Right hindlimb (tissue), 1 donor: ENCODE measurements at places on chromosomes 5 and 9.

GRCh38 chr9:74173284-74173683 lies 323.9 kb upstream of the RORB start:
- no peak for DNase-seq

- no peak for DNase-seq
Measured at GRCh38 chr5:133489632-133490031, 122.7 kb downstream of the FSTL4 start.

DNA sequence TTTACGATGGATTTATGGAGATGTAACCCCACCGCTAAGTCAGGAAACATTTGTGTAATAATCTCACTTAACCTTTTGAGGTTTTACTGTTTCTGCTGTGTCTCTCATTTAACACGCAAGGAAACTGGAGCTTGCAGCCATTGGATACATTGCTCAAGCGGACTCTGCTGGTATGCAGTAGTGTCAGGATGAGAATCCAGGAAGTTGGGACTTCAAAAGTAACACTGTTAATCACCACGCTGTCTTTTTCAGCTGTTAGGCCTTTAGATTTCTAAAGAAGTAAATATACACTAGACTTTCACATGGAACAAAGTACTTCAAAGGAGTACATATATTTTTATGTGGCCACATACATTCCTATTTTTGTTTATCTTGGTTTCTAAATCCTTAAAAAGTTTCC lies 114.7 kb downstream of the LPAR1 start:
- no peak for DNase-seq

DNA sequence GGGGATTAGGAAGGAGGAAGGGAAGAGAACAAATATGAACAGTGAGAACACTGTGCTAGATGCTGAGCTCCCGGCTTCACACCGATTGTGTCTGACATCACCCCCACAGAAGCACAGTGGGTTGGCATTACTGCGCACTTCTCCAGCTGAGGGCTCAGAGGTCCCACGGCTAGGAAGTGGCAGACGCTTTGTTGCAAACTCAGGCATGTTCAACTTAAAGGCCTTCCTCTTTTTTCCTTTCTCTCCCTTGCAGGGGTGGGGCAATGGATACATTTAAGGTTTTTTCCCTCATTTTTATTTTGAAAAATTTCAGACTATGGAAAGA lies 15.5 kb upstream of the SHB start:
- no peak for DNase-seq

DNA sequence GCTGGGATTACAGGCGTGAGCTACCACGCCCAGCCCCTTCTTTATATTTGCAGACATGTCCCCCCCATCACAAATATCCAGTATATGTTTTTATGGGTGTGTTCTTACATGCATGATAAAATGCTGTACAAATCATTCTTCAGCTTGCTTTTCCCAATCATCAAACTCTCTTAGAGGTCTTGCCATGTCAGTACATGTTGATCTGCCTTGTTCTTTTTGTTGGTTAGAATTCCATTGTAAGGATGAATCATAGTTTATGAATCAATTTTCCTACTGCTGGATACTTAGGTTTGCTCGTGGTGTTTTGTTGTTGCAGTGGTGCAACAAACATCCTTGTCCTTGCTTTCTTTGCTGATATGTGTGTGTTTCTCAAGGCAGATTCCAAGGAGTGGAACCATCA lies 79.9 kb upstream of the NEURL1B start:
- DNase-seq = no peak

GRCh38 chr5:59287884-59288283 lies 605.6 kb downstream of the PDE4D start:
- DNase-seq = no peak

DNA sequence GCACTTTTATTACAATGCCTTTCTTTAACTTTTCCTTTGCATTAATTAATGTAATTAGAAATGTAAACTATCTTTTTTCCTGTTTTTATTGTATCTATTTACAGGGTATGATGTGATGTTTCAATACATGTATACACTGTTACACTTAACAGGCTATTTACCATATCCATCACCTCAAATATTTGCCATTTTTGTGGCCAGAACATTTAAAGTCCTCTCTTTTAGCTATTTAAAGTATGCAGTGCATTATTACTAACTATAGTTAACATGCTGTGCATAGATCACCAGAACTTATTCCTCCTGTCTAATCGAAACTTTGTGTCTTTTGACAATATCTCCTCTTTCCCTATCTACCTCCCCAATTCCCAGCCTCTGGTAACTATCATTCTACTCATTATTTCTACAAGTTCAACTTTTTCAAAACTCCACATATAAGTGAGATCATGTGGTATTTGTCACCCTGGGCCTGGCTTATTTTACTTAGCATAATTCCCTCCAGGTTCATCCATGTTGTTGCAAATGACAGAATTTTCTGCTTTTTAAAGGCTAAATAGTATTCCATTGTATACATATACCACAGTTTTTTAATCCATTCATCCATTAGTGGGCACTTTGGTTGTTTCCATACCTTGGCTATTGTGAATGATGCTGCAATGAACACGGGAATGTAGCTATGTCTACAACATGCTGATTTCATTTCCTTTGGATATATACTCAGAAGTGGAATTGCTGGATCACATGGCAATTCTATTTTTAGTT lies 32.8 kb downstream of the OR2K2 start:
- no peak for DNase-seq

DNA sequence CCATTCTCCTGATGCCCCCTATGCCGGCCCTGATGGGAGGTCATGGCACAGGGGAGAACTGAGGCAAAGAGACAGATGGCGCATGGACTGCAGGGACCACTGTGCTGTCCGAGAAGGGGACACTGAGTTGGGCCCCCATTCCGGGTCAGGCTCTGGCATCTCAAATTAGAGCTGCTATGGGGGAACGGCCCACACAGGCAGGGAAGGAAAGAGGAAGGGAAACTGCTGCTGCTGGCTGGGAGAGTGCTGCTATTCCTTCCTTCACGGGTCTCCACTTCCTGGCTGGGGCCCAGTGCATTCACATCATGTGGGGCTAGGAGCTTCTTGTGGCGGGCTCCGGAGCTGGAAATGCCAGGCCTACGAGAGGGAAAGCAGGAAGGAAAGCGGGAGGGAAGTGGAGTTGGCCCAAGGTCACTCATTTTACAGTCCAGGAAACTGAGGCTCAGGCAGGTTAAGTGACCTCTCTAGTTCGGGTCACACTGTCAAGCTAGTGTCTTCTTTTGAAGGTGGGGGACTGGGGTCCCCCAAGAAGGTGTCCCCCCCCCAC lies 1.3 kb upstream of the CARD19 start:
- DNase-seq = peak; percentile 81

- no peak for DNase-seq
Measured at GRCh38 chr9:97479496-97480159, 21.8 kb upstream of the TMOD1 start.

DNA sequence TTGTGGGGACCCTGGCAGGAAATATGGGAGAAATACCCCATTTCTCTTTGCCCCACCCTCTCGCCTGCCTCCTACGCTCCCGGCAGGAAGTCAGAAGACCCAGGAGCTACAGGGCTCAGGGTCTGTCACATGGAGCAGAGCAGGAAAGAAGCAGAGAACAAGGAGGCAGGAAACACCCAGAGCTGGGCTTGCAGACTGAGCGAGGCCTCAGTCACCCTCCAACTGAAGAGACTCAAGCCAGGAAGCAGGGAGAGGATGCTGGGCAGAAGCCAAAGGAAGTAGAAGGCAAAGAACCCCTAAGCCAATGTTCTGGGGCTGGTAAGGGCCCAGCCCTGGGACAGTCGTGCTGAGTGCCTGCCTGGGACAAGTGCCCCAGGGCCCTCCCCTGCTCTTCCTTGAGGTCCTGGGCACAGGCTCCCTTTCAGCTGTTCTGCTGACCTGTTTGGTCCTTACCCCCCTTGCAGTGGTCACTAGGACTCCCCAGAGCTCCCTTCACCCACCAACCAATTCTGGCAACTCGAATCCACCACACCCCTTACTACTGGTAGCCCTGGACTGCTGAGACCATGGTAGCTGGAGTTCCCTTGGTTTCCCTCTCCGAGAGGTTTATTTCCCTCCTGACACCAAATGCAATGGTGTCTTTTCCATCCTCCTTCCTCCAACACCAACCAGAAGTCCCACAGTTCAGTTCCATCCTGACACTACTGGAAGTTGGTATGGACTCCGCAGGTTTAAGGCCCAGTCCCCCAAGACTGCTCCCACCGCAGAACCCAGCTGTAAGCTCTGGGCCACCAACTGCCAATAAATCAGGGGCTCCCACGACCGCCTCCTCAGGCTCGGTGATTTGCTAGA lies 157.5 kb downstream of the COL23A1 start:
- no peak for DNase-seq

- no peak for DNase-seq
Measured at GRCh38 chr5:156025656-156026055, 301.3 kb upstream of the SGCD start.

- no peak for DNase-seq
Measured at GRCh38 chr5:55638455-55638854, 73.7 kb downstream of the SLC38A9 start.

DNA sequence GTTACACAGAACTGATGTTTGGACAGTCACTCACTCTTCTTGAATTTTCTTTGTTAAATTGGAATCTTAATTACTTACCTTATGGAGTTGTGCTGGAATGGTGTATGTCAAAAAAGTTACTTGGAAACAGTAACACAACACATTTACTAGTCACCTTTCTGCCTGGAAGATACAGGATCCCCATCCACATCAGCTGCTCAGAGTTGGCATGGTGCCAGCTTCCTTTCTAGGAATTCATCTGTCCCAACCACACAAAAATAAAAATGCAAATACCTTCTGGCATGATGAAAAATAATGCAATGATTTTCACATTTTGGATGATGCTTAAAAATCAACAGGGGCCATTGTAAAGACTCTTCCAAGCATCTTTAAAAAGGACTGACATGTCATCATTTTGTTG lies 341.5 kb downstream of the TMEM38B start:
- no peak for DNase-seq

- no peak for DNase-seq
Measured at GRCh38 chr5:131481569-131481968, 153.5 kb downstream of the RAPGEF6 start.

DNA sequence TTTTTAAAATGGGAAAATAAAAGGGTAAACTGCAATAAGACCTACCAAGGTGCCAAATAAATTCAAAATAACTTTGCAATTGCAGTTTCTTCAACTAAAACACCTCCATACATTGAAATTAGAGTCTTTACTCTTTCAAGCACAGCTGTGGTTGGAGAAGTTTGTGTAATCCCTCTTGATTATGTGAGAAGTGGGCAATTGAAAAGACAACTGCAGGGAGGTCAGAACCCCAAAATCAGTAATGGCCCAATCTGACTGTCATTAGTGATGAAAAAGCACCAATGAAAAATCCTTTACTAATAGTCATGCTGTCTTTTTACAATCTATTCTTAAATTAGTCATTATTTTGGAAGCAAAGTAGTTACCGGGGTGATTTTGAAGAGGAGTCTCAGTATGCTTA lies 116.7 kb upstream of the RGMB start:
- DNase-seq = no peak

DNA sequence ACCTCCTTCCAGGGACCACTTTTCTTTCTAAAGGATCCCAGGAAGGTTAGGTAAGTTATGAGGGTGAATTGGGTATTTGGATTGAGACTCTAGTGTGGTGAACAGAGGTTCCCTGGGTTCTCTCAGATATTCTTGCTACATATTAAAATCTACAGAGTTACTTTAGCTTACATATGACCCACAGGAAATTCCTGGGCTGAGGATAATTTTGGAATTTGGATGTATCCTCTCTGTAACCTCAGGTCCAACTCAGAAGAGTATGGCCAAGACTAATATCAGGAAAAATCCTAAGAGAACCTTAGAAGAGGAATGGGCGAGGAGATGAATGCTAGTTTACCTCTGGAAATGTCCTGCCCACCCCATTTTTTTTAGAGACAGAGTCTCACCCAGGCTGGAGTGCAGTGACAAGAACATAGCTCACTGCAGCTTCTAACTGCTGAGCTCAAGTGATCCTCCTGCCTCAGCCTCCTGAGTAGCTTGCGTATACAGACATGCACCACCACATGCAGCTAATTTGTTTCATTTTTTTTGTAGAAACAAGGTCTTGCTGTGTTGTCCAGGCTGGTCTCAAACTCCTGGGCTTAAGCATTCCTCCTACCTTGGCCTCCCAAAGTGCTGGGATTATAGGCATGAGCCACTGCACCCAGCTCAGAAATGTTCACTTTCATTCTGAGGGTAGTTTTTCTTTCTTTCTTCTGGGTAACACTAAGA lies 196.4 kb downstream of the ARHGEF28 start:
- no peak for DNase-seq

GRCh38 chr5:38680094-38680825 lies 123.8 kb upstream of the LIFR start:
- DNase-seq = peak; percentile 75

GRCh38 chr9:88697764-88698432 lies 162.9 kb downstream of the NXNL2 start:
- no peak for DNase-seq

DNA sequence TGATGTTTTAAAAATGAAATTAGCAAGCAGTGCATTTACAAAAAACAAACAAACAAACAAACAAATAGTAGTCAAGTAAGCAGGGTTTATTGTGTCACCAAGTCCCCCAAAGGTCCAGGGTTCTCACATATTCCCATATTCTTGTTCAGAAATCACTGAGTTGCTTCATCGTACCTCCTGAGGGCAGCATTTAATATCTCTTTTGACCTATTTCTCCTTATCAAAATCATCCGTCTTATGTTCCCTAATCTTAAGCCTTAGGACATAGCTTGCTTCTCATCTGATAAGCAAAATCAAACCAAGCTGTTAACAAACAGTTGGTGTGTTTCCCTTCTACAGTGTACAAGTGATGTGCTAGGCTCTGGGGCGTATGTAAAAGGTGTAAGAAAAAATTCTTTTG lies 109.5 kb upstream of the MAN2A1 start:
- no peak for DNase-seq

- DNase-seq = no peak
Measured at GRCh38 chr5:60538955-60539866, 160.8 kb downstream of the DEPDC1B start.

- no peak for DNase-seq
Measured at GRCh38 chr5:175032741-175033151, 308.4 kb downstream of the MSX2 start.

DNA sequence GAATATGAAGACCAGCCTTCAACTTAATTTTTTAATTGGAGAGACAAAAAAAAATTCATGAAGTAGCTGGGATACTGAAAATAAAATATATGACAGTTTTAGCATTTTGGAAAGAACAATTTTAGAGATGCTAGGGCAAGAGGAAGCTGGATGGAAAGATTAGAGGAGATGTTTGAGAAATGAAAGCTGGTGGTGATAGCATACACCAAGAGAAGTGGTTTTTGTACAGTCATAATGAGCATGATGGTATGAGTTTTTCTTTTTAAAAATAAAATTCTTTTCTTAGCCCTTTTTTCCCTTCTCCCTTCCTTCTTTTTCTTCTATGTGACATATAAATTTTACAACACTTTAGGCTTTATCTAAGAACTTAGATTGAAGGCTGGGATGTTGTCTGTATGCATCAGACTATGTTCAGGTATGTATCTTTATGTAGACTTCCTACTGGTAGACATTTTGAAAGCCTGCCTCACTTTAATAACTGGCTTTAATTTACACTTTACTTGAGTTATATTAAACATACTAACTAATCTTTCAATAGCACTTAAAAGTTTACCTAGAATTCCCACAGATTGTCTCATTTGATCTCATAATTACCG lies 522.5 kb downstream of the TLE4 start:
- DNase-seq = no peak
